ENCODE measurements at places on chromosomes 5 and 9. TPM values are rescaled to one million over a fixed set of nuclear protein-coding genes. Genes with fewer than 3 reads are reported as not detected.

PPIC gene
- 3.1 TPM for total RNA-seq

EQTN gene
- total RNA-seq = 1.6 TPM

SMIM3 gene
- total RNA-seq = 1.7 TPM

IL13 gene
- total RNA-seq = not detected

CRHBP gene
- 2.3 TPM for total RNA-seq

NRARP gene
- 3.6 TPM for total RNA-seq

FGD3 gene
- total RNA-seq = 14.2 TPM

QRFP gene
- not detected for total RNA-seq

- no peak for DNase-seq
These were observed 284.1 kb upstream of the GRAMD2B start for GRCh38 chr5:126139086-126139485.

GRCh38 chr9:6134661-6135180, 80.9 kb upstream of the IL33 start:
- DNase-seq = no peak

GRCh38 chr5:32098291-32098690, 75.8 kb downstream of the GOLPH3 start:
- DNase-seq = no peak

DNA sequence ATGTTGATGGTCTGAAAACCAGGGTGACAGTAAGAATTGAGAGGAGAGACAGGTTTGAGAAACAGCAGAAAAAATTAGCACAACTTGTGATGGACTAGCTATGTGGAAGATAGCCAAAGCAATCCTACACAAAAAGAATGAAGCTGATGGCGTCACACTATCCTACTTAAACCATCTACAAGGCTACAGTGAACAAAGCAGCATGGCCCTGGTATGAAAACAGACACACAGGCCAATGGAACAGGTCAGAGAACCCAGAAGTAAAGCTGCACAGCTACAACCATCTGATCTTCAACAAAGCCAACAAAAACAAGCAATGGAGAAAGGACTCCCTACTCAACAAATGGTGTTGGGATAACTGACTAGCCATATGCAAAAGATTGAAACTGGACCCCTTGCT, 7.5 kb upstream of the UBE2R2 start:
- no peak for DNase-seq

GRCh38 chr9:100058699-100059579, 39.9 kb downstream of the ERP44 start:
- DNase-seq = no peak

- DNase-seq = no peak
These were observed 97.1 kb upstream of the PRSS3 start for GRCh38 chr9:33698267-33698666.

- DNase-seq = no peak
These were observed 142.5 kb upstream of the RETREG1 start for GRCh38 chr5:16759147-16759773.

GRCh38 chr5:140228364-140228837, 53.4 kb downstream of the CYSTM1 start:
- DNase-seq = no peak

GRCh38 chr5:74408150-74409043, 232.1 kb downstream of the ENC1 start:
- DNase-seq = no peak

DNA sequence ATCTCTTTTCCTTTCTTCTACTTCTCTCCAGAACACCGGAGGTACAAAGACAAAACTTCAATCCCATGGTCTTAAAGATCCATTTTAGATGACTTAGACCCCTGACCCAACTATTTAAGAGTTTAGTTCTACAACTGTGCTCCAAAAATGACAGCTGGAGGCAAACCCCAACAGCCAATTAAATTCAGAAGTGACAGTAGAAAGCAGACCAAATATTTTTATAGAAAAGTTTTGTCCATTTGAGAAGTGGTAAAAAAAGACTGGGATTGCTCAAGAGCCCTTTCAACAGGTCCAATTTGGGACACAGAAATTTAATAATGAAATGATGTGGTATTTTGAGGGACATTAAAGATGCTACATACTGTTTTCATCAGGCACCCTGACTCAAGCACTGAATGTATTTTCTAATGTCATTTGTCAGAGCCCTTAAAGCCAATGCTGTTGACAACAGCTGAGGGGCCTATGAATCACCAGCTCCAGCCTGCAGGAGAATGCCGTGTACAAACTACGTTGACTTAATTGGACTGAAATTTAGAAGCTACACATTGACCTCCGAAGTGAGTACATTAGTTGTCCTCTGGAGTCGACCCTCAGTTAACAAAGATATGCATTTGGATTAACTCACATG, 147.5 kb upstream of the PIK3R1 start:
- no peak for DNase-seq

GRCh38 chr9:85142496-85142911, 473.0 kb downstream of the NTRK2 start:
- no peak for DNase-seq

GRCh38 chr5:178606269-178606668, 16.1 kb upstream of the COL23A1 start:
- no peak for DNase-seq

DNA sequence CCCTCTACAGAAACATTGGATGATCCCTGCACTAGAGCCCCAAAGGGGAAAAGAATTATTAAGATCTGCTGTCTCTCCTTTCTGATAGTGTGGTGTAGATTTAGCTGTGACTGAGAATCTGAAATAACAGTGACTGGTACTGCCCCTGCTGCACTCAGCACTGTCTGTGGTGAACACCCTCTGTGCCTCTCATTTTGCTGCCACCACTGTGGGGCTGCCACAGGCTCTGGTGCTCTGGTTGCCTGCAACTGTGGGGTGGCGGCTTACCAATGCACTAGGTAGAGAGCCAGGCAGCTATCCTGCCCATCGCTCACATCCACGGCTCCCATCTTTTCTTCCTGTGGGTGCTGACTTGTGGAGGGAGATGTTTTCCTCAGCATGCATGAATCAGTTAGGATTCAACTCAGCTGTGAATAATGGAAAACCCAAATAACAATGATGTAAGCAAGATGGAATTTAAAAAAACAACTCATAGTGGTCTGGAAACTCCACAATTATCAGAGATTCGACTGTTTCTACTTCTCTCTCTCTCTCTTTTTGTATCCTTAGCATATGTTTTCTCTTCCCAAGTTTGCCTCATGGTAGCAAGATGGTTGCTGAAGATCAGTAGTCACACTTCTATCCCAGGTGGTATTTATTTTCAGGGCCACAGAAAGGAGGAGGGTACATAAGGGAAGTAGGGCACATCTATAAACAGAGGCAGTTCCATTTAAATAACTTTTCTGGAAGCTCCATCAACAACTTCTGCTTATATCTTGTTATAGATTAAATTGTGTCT, 99.8 kb upstream of the DAP start:
- no peak for DNase-seq

GRCh38 chr5:191949-192690, 825 bp downstream of the LRRC14B start:
- no peak for DNase-seq

DNA sequence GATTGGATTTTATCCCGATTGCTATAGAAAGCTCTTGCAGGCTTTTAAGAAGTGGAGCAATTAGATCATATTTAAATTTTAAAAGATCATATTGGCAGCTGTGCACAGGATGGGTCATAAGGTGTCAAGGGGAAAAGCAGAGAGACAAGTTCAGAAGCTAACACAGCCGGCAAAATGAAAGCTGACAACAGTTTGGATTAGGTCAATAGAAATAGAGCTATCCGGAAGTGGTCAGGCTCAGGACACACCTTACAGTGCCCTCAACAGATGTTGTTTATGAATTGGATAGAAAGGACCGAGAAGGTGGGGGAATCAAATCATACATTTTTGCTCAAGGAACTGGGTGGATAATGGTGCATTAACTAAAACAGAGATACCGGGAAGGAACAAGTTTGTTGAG, 46.3 kb upstream of the MARCHF11 start:
- no peak for DNase-seq

- no peak for DNase-seq
These were observed 60.9 kb downstream of the CXXC5 start for GRCh38 chr5:139708877-139709581.

DNA sequence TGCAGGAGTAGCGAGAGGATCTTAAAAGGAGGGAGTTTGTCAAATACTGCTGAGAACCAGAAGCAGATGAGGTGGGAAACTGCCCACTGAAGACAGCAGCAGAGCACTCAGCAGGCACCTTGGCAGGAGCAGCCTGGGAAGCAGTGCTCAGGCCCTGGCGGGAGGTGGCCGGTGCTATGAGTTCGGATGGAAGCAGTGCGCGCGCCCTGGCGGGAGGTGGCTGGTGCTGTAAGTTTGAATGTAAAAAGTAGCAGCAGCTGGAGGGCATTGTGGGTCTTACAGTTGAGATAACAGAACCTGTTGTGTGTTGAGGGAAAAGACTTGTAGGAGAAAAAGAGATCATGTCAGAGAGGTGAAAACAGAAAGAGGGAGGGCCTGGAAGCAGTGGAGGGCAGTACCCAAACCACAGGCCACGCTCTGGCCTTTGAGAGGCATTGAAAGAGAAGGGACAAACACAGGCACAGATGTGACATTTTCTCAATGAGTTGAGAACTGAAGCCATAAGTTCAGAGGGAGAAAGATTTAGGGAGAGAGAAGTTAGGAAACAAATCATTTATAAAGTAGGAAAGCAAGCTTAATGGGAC, 130.9 kb downstream of the ERCC6L2 start:
- no peak for DNase-seq

DNA sequence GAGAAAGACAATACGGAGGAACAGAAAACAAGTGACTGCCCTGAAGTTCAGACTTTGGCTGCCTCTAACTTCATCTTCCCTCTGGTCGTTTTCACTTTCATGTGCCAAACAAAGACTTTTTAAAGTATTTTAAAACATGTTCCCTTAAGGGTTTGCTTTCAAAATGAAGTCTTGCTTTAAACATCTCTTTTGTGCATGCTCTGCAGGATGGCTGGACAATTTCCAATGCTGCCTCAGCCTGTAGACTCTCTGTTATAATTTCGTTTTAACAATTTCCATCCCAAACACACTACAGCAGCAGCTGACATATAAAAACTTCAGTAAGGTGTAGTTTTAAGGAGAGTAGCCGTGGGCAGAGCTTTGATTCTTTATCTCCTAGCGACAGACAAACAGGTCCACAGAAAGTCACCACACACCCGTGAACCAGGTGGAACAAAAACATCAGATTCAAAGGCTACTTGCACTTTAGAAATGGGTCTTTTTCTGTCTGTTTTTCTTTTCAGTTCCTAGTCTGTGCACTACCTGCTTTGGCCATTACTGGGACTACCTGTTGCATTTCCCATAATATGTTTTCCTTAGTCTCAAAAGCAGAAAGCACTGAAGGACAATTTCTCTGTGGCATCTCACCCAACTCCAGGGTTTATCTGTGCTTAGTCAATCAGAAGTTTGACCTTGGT, 308.9 kb downstream of the DTWD2 start:
- no peak for DNase-seq

- DNase-seq = no peak
These were observed 54.9 kb downstream of the FGF18 start for GRCh38 chr5:171474230-171474813.

DNA sequence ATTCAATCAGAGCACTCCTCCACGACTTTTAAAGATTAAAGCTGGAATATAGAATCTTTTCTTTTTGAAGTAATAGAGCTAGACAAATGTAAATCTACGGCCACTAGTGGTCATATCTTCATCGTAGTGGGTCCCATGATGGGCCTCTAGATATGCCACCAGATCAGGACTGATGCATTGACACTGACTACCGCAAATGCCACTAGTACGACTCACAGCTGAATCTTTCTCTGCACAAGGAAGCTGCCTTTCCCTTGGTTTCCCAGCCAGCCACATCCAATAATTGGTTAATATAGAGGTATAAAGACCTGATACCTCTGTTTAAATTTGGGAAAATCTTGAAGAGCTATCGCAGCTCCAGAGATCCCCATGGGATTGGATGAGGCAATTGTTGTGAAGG, 37.8 kb upstream of the ADRB2 start:
- DNase-seq = no peak

DNA sequence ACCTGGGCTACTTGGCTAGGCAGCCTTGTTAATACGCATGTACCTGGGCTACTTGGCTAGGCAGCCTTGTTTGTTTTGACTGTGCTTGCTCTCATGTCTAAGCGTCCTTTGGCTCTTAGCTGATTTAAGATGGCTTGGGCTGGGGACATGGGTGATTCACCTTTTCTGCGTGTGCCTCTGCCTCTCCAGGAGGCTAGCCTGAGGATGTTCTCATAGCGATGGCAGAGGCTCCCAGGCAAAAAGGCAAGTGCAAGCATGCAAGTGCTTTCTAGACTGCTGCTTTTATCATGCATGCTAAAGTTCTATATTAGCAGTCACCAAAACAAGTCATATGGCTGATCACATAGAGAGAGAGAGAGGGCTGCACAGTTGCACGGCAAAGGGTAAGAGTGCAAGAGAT, 300.5 kb downstream of the IRX1 start:
- no peak for DNase-seq

DNA sequence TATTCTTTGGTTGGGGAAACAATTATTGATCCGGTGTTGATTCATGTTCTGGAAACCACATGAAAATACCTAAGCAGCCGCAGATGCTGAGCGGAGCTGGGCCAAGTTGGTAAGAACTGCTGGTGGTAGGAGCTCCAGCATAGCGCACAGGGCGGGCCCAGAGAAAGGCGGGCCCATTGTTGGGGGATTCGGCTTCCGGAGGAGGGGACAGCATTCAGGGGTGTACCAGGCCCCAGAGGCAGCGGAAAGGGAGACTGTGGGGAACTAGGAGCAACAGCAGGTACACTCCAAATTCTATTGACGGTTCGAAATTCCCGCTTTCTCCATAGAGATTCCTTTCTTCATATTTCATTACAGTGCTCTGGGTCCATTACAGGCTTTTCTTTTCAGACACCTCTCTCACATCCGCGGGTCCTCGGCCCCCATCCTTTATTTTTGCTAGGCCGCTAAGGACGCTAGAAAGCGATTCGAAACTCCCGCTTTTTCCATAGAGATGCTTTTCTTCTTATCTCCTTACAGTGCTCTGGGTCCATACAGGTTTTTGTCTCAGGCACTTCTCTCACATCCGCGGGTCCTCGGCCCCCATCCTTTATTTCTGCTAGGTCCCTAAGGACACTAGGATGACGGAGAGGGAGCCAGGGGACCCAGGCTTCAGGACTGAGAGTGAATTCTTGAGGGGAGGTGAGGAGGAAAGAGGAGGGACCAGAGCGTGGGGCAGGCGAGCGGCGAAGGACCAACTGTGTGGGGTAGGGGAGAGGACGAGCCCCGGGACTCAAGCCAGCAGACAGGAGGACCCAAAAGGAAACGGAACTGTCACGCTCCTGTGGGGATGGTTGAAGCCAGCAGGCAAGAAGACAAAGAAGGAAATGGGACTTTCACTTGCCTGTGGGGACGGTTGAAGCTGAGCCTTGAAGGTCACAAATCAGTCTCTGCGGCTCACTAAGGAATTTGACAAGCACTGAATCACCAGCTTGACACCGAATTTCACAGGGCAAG, at the start of gene CCDC152:
CCDC152 (plus strand) TSS at position 213 of the 996 bp plus-strand sequence. CDS start 2,304 bp downstream, outside the sequence.
- peak; percentile 10 for DNase-seq

DNA sequence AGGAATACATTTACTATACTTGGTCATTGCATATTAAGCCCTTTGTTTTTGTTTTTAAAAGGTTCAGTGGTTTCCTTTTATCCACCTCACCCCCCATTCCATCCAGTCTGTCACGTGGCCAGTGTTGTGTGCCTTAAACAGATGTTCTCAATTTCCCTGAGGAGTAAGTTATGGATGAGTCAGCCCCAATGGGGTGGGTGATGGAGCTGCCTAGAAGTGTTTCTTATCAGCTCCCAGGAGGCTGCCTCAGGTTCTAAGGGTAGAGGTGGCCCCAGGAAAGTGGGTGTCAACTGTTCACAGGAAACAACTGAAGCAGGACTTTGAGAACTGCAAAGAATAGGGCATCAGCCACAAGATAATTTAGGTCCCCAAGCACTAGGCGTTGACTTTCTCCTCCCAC, 41.1 kb downstream of the ACTBL2 start:
- DNase-seq = no peak
